ENCODE measurements at places on chromosomes 16 and 17. TPM values are rescaled to one million over a fixed set of nuclear protein-coding genes. Genes with fewer than 3 reads are reported as not detected.
A peak's percentile ranks its signal among the peaks of the same experiment; 100 is the strongest.

KRTAP3-1 gene
- 0.64 TPM for total RNA-seq

GRCh38 chr17:61581611-61582349 is 9.2 kb downstream of the NACA2 start:
- DNase-seq, result no peak

GRCh38 chr17:7745748-7746470 is 28.4 kb downstream of the DNAH2 start:
- peak; percentile 96 for DNase-seq

SNN gene
- 14.7 TPM for total RNA-seq

NPIPA2 gene
- total RNA-seq, result 0.34 TPM

GRCh38 chr16:27434141-27435051 is 32.4 kb downstream of the IL21R start:
- no peak for DNase-seq

Data from M059J (cell line).